Esophagus squamous epithelium (tissue), 5 donors: ENCODE measurements at places on chromosomes 1 and 21.

- no peak overlapping the region for H3K27ac ChIP-seq
- no peaks in the 10 kb centered on the region for H3K36me3 ChIP-seq
- peaks cover 20% of the 10 kb centered on the region for H3K4me1 ChIP-seq
- no peak for DNase-seq
- H3K27me3 ChIP-seq: no peaks in the 10 kb centered on the region
- no peak overlapping the region for H3K4me3 ChIP-seq
These were observed 71.3 kb upstream of the PRDX6 start for GRCh38 chr1:173405834-173406233.

DNA sequence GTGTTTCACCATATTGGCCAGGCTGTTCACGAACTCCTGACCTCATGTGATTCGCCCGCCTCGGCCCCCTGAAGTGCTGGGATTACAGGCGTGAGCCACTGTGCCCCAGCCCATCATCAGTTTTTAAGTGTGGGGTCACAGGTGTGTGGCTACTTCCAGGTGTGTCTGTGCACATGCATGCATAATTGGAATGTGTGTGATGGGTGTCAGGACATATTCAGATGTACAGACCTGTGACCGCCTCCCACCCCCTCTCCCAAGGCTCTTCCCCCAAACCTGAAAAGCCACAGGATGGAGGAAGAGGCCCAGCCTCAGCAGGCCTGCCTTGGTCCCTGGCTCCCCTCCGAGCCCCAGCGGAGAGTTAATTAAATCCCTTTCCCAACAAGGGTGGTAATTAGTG, 37.3 kb upstream of the CSF3R start:
- H3K27ac ChIP-seq: no peak overlapping the region
- no peaks in the 10 kb centered on the region for H3K4me1 ChIP-seq
- DNase-seq: no peak
- no peaks in the 10 kb centered on the region for H3K36me3 ChIP-seq
- H3K27me3 ChIP-seq: peaks cover 4% of the 10 kb centered on the region

DNA sequence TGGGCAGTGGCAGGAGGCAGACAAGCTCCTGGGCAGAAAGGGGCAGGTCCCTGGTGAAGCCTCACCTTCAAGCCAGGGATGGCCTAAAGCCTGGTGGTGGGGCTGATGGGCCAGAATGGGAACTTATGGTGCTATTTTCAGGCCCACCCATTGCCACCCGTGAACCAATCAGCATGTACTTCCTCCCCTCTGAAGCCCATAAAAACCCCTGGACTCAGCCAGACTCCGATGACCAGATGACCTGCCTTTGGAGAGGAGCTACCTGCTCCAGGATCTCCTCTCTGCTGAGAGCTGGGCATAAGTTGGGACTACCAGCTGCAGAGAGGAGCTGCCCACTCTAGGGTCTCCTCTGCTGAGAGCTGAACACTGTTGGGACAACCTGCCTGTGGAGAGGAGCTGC, 7.8 kb upstream of the BCL10 start:
- H3K36me3 ChIP-seq: no peaks in the 10 kb centered on the region
- H3K27me3 ChIP-seq: no peaks in the 10 kb centered on the region
- no peak for DNase-seq
- H3K4me3 ChIP-seq: no peak overlapping the region
- H3K27ac ChIP-seq: no peak overlapping the region
- H3K4me1 ChIP-seq: peaks cover 42% of the 10 kb centered on the region

GRCh38 chr1:150146849-150147542, 2.7 kb upstream of the PLEKHO1 start:
- H3K4me1 ChIP-seq: peaks cover 31% of the 10 kb centered on the region
- DNase-seq: no peak
- H3K27me3 ChIP-seq: no peaks in the 10 kb centered on the region
- no peak overlapping the region for H3K4me3 ChIP-seq

DNA sequence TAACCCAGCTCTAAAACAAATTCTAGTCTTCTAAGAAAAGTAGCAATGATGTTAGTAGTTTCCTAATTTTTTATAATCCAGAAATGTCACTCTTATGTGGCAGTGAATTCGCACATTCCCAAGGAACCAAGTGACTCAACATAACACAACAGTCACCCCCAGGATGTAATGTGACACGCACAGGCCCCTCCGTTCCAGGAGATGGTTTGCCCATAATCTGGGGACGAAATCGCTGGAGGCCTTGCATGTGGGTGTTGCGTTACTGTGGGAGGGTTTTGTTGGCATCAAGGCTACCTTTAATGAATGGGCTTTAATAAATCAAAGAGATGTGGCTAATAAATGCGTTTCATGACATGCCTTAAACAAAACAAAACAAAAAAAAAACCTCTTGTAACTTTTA, 50.9 kb downstream of the EVA1C start:
- DNase-seq: no peak
- no peaks in the 10 kb centered on the region for H3K27me3 ChIP-seq
- H3K36me3 ChIP-seq: peaks cover 79% of the 10 kb centered on the region
- H3K4me1 ChIP-seq: no peaks in the 10 kb centered on the region

- no peak for DNase-seq
- no peaks in the 10 kb centered on the region for H3K4me1 ChIP-seq
- H3K27ac ChIP-seq: no peak overlapping the region
- H3K4me3 ChIP-seq: no peak overlapping the region
- H3K36me3 ChIP-seq: no peaks in the 10 kb centered on the region
- no peaks in the 10 kb centered on the region for H3K27me3 ChIP-seq
These were observed 15.0 kb downstream of the EPRS1 start for GRCh38 chr1:220031287-220031686.

DNA sequence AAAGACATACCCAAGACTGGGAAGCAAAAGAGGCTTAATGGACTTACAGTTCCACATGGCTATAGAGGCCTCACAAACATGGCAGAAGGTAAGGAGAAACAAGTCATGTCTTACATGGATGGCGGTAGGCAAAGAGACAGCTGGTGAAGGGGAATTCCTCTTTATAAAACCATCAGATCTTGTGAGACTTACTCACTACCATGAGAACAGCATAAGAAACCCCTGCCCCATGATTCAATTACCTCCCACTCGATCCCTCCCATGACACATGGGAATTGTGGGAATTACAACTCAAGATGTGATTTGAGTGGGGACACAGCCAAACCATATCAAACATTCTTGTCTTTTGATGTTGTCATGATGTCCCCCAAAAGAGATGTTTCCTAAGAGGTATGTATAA, 103.3 kb downstream of the DUSP10 start:
- H3K36me3 ChIP-seq: no peaks in the 10 kb centered on the region
- DNase-seq: no peak
- H3K27me3 ChIP-seq: no peaks in the 10 kb centered on the region
- H3K4me1 ChIP-seq: no peaks in the 10 kb centered on the region
- H3K4me3 ChIP-seq: no peak overlapping the region
- H3K27ac ChIP-seq: no peak overlapping the region

- no peaks in the 10 kb centered on the region for H3K27me3 ChIP-seq
- DNase-seq: no peak
- no peaks in the 10 kb centered on the region for H3K36me3 ChIP-seq
- H3K4me3 ChIP-seq: no peak overlapping the region
- H3K4me1 ChIP-seq: no peaks in the 10 kb centered on the region
These were observed 104.6 kb upstream of the ZC3H11B start for GRCh38 chr1:219717536-219717935.

GRCh38 chr1:79499541-79499940, 493.0 kb upstream of the ADGRL4 start:
- DNase-seq: no peak
- no peaks in the 10 kb centered on the region for H3K36me3 ChIP-seq
- H3K27ac ChIP-seq: no peak overlapping the region
- no peaks in the 10 kb centered on the region for H3K27me3 ChIP-seq
- H3K4me3 ChIP-seq: no peak overlapping the region

DNA sequence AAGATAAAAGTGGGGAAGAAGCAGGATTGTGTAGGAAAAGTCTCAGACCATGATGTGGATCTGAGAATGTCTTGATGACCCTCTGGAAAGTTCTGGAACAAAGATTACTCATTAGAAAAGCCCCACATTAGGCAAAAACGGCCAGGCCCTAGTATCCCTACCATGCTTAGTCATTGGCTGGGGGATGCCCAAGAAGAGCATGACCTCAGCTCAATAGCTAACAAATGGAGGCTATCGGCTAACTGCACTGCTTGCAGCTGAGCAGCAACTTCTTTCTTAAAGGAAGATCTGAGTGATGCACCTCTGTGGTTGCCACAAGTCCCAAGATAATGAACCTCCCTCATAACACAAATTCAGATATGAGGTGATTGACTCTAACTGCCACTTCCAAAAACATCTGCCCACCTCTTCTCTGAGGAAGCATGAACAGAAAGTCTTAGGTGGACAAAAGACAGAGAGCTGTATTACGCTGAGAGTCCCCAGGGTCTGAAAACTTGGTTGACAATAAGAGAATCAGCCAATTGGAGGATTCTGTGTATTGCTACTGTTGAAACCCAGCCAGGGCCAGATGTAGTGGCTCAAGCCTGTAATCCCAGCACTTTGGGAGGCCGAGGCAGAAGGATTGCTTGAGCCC, 64.6 kb upstream of the AK4 start:
- H3K27me3 ChIP-seq: no peaks in the 10 kb centered on the region
- DNase-seq: no peak
- H3K4me3 ChIP-seq: no peak overlapping the region
- no peak overlapping the region for H3K27ac ChIP-seq
- no peaks in the 10 kb centered on the region for H3K36me3 ChIP-seq
- no peaks in the 10 kb centered on the region for H3K4me1 ChIP-seq

- peaks cover 55% of the 10 kb centered on the region for H3K4me1 ChIP-seq
- no peak overlapping the region for H3K4me3 ChIP-seq
These were observed 78.7 kb downstream of the DYRK1A start for GRCh38 chr21:37445228-37445627.

DNA sequence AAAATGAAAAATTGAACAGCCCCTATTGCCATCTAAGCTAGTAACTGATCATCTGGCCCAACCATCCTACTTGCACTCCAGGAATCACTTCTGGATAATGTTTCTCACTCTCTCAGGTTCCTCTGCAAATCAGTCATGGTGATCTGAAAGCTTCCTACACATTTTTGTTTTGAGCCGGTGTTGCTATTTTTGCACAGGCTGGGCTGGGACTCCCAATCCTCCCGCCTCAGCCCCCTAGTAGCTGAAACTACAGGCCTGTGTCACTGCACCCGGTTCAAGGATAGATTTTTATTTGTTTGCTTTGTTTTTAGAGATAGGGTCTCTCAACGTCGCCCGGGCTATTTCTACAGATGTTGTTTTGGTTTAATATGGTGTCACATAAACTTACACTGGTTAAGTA, 40.5 kb upstream of the HMCN1 start:
- peak overlapping the region; percentile 6 for H3K4me3 ChIP-seq
- no peaks in the 10 kb centered on the region for H3K27me3 ChIP-seq

GRCh38 chr1:210024282-210024681, 86.3 kb downstream of the SYT14 start:
- no peak overlapping the region for H3K27ac ChIP-seq
- no peaks in the 10 kb centered on the region for H3K36me3 ChIP-seq

DNA sequence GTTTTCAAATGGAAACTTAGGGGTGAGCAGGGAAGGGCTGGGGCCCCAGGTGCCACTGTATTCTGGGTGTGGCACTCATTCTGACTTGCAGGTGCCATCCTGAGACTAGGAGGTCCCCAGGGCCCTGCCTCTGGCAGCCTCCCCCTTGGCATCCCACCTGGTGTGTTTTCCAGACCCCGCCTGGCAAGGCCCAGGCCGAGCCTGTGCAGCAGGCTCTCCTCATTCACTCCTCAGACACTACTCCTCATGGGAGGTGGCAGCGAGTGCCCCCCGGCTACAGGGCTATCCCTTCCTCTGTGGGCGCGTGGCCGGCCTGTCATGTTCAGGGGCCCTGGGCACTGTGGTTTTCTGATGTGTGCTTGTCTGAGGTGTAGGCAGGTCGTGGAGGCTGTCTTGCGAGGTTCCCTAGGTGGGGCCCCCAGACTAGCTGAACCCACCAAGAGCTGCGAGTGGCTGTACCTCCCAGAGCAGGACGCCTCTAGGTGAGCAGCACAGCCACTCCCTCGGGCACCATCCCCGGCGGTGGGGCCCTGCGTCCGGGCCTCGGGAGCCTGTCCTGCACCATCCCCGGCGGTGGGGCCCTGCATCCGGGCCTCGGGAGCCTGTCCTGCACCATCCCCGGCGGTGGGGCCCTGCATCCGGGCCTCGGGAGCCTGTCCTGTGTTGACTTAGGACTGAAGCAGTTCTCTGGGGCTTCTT, 13.2 kb downstream of the SLX9 start:
- DNase-seq: no peak
- no peak overlapping the region for H3K4me3 ChIP-seq
- H3K27me3 ChIP-seq: no peaks in the 10 kb centered on the region

DNA sequence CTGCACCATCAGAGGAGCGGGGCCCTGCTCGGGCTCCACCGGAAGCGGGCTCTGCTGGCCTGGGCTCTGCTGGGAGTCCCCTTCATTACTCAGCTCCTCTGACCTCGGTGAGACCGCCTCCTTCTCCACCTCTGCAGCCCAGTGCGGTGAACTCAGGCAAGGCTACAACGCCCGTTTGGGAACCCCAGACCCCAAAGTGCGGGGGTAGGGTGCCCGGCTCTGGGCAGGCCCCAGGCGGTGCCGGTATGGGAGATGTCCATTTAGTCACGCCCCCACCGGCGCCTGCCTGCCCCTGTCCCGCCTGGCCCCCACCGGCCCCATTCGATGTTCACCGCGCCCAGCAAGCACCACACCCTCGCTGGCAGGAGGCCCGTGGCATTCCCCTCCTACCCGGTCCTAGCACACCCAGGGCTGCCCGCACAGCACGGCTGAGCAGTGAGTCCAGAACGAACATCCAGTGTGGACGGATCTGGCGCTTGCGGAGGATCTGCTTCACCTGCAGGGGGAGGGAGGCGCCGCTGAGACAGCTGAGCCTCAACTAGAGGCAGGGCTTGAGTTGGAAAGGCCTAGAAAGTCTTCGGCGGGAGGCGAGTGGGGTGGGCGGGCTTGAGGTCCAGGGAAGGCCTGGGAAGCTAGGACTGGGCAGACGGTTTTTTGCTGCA, 10.0 kb downstream of the MAP3K6 start:
- no peaks in the 10 kb centered on the region for H3K27me3 ChIP-seq
- H3K4me3 ChIP-seq: peak overlapping the region; percentile 29
- peaks cover 97% of the 10 kb centered on the region for H3K36me3 ChIP-seq
- H3K4me1 ChIP-seq: peaks cover 57% of the 10 kb centered on the region
- no peak for DNase-seq
- peak overlapping the region; percentile 67 for H3K27ac ChIP-seq

GRCh38 chr21:40355076-40355475, 487.8 kb downstream of the PCP4 start:
- no peaks in the 10 kb centered on the region for H3K4me1 ChIP-seq
- DNase-seq: no peak
- H3K36me3 ChIP-seq: no peaks in the 10 kb centered on the region
- H3K4me3 ChIP-seq: no peak overlapping the region

- no peak for DNase-seq
- H3K27ac ChIP-seq: no peak overlapping the region
- no peaks in the 10 kb centered on the region for H3K4me1 ChIP-seq
- no peaks in the 10 kb centered on the region for H3K27me3 ChIP-seq
These were observed 82.0 kb upstream of the JAK1 start for GRCh38 chr1:65048335-65048734.
